ENCODE measurements at places on chromosomes 1 and 21.

GRCh38 chr1:197468543-197469175, 200.6 kb downstream of the CRB1 start:
- no peak for DNase-seq

GRCh38 chr1:30715216-30715615, 8.2 kb downstream of the MATN1 start:
- peak; percentile 38 for DNase-seq

DNA sequence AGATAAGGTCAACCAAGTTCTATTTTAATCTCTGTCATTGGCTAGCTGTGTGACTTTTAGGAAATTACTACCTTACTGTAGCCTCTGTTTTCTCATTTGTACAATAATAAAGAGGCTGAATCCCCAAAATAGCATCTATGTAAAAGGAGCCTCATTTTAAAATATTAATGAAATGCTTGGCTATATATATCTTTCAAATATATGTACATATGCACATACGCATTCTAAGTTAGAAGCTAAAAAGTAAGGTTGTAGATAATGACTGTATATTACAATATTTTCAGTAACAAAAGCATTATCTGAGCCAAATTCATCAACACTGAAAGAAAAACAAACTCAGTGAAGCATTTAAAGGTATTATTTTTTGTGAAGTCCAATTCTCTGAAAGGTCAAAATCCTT, 44.6 kb downstream of the TYW3 start:
- DNase-seq, result no peak

DNA sequence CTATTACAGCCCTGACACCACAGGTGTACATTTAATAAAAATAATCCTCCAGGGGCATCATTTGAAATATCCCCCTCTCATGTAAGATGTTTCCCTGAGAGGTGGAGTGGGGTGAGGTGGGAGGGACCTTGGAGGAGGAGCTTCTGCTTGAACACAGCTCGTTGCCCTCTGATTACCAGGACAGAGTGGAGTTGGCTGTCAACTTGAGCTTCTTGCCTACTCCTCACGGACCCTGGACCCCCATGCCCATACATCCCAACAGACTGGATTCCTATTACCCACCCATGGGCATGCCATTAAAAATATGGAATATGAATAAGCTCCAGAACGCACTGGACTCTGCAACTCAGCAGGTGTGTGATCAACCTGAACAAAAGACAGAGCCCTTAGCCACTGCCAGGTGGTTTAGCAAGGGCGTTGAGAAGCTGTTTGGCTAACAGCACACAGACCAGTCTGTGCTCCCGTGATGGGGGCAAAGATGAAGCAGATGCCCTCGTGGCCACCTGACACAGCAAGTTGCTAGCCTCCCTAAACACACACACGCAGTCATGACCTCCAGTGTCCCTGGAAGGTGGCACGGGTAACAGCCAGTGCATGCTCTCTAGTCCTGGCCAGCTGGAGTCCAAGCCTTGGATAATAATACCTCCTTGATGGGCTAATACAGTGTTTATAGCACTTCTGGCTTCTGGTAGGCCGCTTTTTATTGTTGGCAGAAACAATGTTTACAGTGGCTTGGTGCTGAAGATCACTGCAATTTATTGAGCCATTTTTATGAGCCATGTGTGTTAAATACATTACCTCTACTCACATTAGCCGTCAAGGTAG, 155.0 kb downstream of the TOMM20 start:
- DNase-seq, result no peak

- DNase-seq, result no peak
Observed at GRCh38 chr1:53362270-53362669, 34.4 kb upstream of the LRP8 start.

- DNase-seq, result no peak
Observed at GRCh38 chr1:94804442-94804837, 15.7 kb upstream of the SLC44A3 start.

DNA sequence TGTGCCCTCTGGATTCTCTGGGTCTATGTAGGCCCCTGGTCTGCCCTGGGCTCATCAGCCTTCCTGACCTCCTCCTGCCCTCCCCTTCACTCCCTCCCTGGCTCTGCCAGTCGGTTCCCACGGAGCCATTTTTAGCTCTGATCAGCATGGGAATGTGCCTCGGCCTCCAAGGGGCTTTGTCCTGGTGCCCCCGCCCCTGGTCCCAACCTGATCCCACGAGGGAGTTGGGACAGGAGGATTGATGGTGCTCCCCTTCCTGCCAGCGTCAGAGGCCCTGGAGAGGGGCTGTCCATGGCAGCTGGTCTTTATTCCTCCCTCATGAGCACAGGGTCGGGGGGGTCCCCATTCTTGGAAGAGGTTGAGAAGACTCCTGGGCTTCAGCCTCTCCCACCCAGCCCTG, 24.9 kb downstream of the ETNK2 start:
- no peak for DNase-seq

GRCh38 chr1:25699500-25700143, 83.0 kb downstream of the MAN1C1 start:
- DNase-seq, result no peak

- peak; percentile 97 for DNase-seq
Observed at GRCh38 chr1:212857992-212858460, at the start of gene FLVCR1. Gene FLVCR1, plus strand, starts transcription at chr1:212858275. Its CDS starts 178 bp downstream, at chr1:212858453.

DNA sequence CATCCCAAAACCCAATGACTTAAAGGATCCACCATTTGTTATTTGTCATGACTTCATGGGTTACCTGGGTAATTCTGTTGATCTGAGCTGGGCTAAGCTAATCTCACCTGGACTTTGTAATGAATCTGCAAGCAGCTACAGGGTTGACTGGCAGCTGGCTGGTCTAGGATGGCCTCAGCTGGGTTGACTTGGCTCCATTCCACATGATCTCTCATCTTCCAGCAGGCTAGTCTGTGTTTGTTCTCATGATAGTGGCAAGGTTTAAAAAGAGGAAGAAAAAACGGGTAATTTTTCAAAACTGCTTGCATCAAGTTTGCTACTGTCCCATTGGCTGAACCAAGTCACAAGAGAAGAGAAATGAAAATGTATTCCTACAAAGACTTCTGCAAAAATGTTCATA, 24.8 kb upstream of the ZMYM4 start:
- no peak for DNase-seq

GRCh38 chr21:42395905-42396651, at the start of gene TMPRSS3:
Gene TMPRSS3, minus strand, starts transcription at chr21:42396052. Its CDS starts 635 bp downstream, at chr21:42395417.
- no peak for DNase-seq

DNA sequence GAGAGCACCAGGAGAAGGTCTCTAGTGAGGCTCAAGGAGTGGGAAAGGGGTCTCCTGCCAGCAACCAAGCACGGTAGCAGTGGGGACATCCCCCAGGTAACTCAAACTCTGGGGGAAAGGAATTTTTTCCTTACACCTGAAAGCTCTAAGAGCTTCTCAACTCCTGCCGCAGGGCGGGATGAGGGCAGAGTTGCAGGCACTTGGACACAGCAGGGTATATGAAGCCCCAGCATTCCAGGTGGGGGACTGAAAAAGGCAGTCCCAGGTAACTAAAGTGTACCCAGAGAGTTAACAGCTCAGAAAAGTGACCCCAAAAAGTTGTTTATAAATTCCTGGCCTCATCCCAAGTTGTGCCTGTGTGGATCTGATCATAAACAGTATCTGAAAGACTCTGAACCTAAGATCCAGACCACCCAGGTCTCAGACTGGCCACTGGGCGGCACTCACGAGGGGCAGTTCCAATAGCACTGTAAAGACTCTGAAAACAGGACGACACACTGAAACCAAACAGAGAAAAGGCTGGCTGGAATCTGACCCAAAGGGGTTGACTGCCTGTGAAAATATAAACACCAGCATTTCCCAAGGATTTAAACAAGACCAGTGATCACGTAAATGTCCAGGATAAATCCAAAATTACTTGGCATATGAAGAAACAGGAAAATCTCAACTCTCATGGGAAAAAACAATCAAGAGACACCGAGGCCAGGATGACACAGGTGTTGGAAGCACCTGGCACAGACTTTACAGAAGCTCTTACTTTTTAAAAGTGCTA, 47.5 kb downstream of the HSF2BP start:
- DNase-seq, result peak; percentile 83

DNA sequence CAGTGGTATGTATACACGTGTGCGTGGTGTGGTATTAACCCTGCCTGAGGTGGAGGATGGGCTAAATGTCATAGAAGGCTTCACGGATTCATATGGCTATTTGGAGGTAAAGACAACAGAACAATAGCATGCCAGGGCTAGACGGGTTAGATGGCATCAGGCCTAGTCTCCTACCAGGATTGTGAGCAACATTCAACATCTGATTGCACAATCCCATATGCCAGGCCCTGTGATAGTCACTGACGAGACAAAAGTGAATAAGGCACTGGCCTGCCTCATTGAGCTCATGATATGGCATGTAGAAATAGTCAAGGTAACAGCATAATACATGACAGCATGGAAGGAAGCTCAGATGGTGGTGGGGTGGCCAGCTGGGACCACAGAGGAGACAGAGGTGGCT, 167.1 kb upstream of the BEND5 start:
- DNase-seq, result no peak

GRCh38 chr21:40351006-40351405, 483.8 kb downstream of the PCP4 start:
- no peak for DNase-seq

DNA sequence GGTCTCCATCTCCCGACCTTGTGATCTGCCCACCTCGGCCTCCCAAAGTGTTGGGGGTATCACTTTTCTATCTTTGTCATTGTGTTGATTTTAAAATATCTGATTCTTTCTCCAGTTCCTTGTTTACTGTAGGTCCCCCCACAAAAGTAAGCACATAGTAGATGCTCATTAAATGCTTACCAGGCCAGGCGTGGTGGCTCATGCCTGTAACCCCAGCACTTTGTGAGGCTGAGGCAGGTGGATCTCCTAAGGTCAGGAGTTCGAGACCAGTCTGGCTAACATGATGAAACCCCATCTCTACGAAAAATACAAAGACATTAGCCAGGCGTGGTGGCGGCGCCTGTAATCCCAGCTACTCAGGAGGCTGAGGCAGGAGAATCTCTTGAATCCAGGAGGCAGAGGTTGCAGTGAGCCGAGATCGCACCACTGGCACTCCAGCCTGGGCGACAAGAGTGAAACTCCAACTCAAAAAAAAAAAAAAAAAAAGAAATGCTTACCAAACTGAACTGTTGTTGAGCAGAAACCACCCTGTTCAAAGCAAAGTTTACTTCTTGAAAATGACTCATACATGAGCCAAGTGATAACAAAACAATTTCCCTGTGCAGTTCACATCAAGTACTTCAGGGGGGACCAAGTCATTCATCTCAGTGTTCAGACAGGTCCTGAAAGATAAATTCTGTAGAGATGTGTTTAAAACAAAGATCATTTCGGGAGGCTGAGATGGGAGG, 24.3 kb upstream of the NID1 start:
- no peak for DNase-seq

- peak; percentile 35 for DNase-seq
Observed at GRCh38 chr1:33634806-33635205, 162.4 kb downstream of the ZSCAN20 start.

DNA sequence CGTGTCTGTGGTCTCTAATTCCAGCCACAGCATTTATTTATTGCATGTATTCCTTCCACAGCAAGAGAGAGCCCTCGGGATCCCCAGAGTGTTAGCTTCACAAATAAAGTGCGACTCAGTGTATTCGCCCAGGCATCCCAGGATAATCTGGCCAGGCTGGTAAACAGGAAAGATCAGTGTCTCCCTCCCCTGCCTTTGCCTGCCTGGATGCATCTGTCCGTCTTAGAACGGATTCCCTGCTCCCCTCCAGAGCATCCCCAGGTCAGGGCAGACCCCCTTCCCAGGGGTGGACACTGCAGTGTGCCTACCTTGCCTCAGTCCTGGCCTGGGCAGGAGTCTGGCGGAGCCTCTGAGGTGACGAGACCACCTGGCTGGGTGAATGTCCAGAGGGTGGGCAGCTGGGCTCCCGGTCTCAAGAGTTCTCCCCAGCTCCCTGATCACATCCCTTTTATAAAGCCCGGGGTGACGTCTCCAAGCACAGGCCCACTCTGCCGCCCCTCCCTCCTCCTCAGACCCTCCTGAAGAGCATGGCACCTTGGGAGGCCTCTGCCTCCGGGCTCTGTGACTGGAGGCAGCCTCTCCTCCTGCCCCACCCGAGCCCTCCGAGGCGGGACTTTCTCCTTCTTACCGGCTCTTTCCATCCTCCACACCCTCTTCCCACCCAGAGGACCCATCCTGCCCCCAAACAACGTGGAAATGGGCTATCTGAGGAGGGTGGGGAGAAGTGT, at the start of gene KISS1:
Gene KISS1 (minus strand): TSS at position 424 of the 728 bp plus-strand sequence. CDS start 3,615 bp downstream, outside the sequence.
- DNase-seq, result no peak

DNA sequence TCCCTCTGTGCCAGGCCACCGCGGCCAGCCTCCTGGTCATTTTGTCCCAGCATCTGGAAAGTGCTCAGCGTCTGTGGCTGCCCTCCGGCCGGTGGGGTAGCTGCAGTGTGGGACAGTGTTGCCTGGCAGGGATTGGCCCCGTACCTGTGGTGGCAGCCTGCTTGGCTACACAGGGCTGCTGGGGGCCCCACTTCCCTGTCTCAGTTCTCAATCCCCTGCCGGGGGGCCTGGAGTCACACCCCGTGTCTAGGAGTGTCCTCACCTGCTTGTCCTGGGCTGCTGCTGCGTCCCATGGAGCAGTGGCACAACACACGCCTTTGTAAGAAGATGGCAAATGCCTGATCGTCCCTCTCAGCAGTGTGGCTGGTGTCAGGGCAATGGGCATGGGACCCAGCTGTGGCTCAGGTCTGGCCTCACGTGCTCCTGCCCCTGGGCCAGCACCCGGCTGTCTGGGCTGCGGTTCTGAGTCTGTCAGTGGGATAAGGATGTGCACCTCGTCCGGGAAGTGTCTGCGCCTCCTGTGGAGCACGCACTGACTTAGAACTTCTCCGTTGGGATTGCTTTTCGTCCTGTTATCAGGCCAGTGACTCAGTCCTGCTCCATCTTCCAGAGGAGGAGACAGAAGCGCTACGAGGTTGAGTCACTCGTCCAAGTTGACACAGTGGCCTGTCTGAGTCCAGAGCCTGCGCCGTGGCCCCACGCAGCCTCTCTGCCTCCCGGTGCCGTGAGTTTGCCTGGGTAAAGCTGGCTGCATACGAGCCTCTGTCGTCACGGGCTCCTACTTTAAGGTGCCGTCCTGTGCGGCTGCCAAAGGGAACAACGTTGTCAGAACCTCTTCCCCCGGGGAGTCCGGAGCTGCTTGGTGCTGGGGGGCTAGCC, 41.0 kb downstream of the CRYAA start:
- peak; percentile 85 for DNase-seq

DNA sequence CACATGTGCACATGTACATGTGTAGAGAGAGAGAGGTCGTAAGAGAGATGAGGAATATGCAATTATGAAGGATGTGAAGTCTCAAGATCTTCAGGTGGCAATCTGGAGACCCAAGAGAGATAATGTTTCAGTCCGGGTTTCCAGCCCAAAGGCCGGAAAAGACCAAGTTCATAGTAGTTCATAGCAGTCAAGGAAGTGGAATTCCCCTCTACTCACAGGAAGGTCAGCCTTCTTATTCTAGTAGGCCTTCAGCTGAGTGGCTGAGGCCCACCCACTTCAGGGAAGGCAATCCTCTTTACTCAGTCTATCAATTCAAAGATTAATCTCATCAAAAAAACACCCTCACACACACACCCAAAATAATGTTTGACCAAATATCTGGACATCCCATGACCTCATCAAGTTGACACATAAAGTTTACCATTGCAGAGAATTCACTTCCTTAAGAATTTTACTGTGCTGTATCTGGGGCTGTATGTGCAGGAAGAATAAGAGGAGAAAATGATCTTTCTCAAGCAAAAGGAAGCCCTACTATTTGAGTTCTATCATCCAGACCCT, 114.6 kb downstream of the TNFSF18 start:
- no peak for DNase-seq

- no peak for DNase-seq
Observed at GRCh38 chr21:42302794-42303193, 12.4 kb downstream of the TFF3 start.

GRCh38 chr1:30908696-30909364, at the start of gene SDC3:
Gene SDC3, minus strand, starts transcription at chr1:30908758. Its CDS starts 172 bp downstream, at chr1:30908586.
- DNase-seq, result no peak

GRCh38 chr1:115781851-115782250, 13.3 kb upstream of the CASQ2 start:
- no peak for DNase-seq
